H7 (cell line): ENCODE measurements at places on chromosomes 5 and 9. TPM values are rescaled to one million over a fixed set of nuclear protein-coding genes. Genes with fewer than 3 reads are reported as not detected.

The PKD2L2 gene
- total RNA-seq = not detected in 2 replicates

The IFNA13 gene
- total RNA-seq = not detected in 2 replicates

The CYFIP2 gene
- total RNA-seq = 14.3 and 20.5 TPM in 2 replicates

The CCIN gene
- total RNA-seq = 0.17 TPM in 1 of 2 replicates, not detected in the other

The SPACA9 gene
- total RNA-seq = 0.67 and 0.80 TPM in 2 replicates

The PCDHA3 gene
- total RNA-seq = not detected in 2 replicates

The ROPN1L gene
- 0.26 TPM in 1 of 2 replicates, not detected in the other for total RNA-seq

The C5orf58 gene
- total RNA-seq = 4.3 and 4.9 TPM in 2 replicates

The HMCN2 gene
- 2.3 and 5.2 TPM in 2 replicates for total RNA-seq

The ABLIM3 gene
- total RNA-seq = 0.03 TPM in 1 of 2 replicates, not detected in the other

The EPB41L4B gene
- total RNA-seq = 9.1 and 11.8 TPM in 2 replicates

The ELAVL2 gene
- 14.2 and 25.9 TPM in 2 replicates for total RNA-seq

The SLC6A19 gene
- 0.04 and 0.07 TPM in 2 replicates for total RNA-seq

The SPATA31C1 gene
- 0.03 and 0.07 TPM in 2 replicates for total RNA-seq

The HMMR gene
- 65.2 and 91.2 TPM in 2 replicates for total RNA-seq

The CYSRT1 gene
- 0.83 and 2.9 TPM in 2 replicates for total RNA-seq

The IRX4 gene
- total RNA-seq = 15.4 and 17.9 TPM in 2 replicates

The PCDHGA3 gene
- 0.14 TPM in 1 of 2 replicates, not detected in the other for total RNA-seq

The PCDHAC2 gene
- 21.2 and 24.2 TPM in 2 replicates for total RNA-seq

The BTNL8 gene
- total RNA-seq = 0.21 and 0.22 TPM in 2 replicates

The TRAF2 gene
- 40.9 and 48.6 TPM in 2 replicates for total RNA-seq

The FGD3 gene
- total RNA-seq = 1.3 and 2.4 TPM in 2 replicates

The OR1L4 gene
- total RNA-seq = not detected in 2 replicates

The PTGER4 gene
- total RNA-seq = 0.07 and 0.31 TPM in 2 replicates

The NPR3 gene
- total RNA-seq = 0.04 and 0.07 TPM in 2 replicates

The CKMT2 gene
- 0.66 and 1.2 TPM in 2 replicates for total RNA-seq

The NMUR2 gene
- total RNA-seq = not detected in 2 replicates

The OLFML2A gene
- total RNA-seq = 5.6 and 7.4 TPM in 2 replicates

The AHRR gene
- 0.74 and 1.4 TPM in 2 replicates for total RNA-seq

The GOLGA2 gene
- total RNA-seq = 34.4 and 48.7 TPM in 2 replicates
